BJ (cell line): ENCODE measurements at places on chromosomes 5 and 9.
A peak's percentile ranks its signal among the peaks of the same experiment; 100 is the strongest.

GRCh38 chr5:81286059-81286617 lies 15.2 kb upstream of the ZCCHC9 start:
- no peak for DNase-seq

DNA sequence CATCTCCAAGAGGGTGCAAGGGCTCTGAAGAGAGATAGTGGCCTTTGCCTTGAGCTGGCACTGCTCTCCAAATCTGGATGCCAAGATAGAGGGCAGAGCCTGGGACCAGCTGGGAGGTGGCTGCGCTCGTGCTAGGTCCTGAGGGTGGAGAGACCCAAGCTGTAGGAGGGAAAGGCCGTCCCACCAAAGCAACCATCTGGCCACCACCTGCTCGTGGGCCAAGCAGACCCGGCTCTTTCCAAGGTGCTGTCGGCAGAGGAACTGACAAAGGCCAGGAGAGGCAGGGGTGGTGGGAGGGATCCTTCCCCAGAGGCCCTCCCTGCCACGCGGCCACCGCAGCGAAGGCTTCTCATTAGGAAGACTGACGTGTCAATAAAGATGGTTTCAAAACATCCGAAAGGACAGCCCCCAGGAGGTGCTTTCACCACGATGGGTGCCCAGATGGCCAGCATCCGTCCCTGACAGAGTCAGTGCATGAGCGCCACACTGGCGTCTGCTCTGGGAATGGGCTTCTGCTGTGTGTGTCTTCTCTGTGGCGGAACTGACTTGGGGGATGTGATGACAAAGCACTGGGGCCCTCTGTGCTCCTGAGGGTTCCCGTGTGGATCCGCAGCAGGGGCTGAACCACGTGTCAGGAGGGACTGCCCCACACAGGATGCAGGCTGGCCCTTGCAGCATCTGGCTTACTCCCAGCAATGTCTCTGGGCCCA lies 213.5 kb downstream of the FANCC start:
- DNase-seq = no peak

DNA sequence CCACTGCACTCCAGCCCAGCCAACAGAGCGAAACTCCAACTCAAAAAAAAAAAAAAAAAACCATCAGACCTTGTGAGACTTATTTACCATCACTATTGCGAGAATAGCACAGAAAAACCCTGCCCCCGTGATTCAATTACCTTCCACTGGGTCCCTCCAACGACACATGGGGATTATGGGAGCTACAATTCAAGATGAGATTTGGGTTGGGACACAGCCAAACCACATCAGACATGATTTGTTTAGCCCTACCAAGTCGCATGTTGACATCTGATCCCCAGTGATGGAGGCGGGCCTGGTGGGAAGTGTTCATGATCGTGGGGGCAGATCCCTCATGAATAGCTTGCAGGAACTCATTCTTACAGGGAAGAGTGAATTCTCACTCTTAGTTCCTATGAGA lies 26.6 kb downstream of the MYO10 start:
- DNase-seq = no peak

- no peak for DNase-seq
Observed at GRCh38 chr5:38527475-38527874, 29.0 kb downstream of the LIFR start.

GRCh38 chr5:154358516-154359220 lies 87.1 kb upstream of the SAP30L start:
- no peak for DNase-seq

GRCh38 chr9:99634186-99634585 lies 187.5 kb upstream of the NR4A3 start:
- DNase-seq = peak; percentile 2

DNA sequence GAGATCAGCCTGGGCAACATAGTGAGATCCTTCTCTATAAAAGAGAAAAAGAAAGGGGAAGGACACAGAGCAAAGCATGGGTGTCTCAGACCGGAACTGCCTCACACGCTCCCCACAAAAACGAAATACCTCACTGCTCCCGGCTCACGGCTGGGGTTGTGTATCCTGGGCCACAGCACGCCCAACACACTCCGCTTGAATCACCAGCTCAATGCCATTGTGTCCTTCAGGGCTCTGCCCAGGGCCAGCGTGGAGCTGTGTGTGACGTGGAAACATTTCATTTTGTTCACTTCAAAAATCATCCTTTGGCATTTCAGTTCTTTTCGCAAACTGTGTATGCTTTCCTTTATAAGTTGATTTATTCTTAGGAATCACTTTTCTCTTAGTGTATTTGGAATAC lies 279.5 kb downstream of the IRX1 start:
- DNase-seq = no peak

DNA sequence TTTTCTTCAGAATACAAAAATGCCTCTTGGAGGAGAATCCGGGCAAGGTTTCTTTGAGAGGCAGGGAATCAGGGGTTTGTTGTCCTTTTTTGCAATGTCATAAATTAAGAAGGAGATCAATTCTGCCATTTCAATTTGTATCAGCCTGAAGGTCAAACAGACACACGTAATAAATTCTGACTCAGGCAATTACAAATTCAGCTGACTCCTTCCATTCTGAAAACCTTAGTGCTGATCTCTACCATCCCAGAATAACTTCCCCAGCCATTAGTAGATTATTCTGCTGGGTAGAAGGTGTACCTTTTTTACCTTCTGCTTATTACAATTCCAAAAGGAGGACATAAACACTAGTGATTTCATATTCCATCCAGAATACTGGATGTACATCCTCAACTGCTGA lies 516.6 kb downstream of the AGTPBP1 start:
- DNase-seq = no peak

DNA sequence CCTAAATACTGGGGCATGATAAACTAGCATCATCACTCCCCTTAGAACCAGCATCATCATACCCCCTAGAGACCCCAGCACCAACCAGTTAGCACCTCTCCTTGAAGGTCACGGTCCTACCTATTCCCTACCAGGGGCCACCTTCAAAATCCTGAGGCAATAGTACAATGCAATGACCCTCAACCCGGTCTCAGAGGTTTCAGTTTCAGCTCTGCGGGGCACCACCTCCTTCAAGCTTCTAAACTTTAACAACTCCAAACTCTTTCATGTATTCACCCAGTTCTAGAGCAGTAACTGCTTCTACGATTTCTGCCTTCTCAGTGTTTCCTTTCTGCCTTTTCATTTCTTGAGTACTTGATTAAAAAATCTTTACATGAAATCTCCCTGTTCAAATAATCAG lies 130.1 kb upstream of the EPB41L4A start:
- no peak for DNase-seq
